Inflammatory macrophage (primary cell): ENCODE measurements at places on chromosomes 12 and 14.

GRCh38 chr12:59031313-59031712 lies 111.0 kb upstream of the LRIG3 start:
- DNase-seq: no peak

GRCh38 chr14:87045246-87045645 lies 947.7 kb downstream of the GALC start:
- no peak for DNase-seq

DNA sequence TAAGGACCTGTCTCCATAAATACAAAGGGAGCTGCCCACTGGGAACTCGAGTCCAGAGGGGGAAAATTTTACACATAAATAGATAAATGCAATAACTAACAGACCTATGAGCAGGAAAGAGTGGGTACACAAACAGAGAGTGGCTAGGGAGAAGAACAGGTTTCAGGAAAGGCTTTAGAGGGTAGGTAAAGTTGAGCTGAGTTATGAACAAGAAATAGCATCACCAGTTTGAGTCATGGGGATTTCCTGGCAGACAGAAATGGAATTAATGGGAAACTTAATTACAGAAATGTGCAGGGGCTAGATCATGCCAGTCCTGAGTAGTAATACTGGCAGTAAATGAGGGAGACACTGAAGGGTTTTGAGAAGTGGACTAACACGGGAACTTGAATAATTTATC lies 58.0 kb upstream of the CCDC175 start:
- no peak for DNase-seq

DNA sequence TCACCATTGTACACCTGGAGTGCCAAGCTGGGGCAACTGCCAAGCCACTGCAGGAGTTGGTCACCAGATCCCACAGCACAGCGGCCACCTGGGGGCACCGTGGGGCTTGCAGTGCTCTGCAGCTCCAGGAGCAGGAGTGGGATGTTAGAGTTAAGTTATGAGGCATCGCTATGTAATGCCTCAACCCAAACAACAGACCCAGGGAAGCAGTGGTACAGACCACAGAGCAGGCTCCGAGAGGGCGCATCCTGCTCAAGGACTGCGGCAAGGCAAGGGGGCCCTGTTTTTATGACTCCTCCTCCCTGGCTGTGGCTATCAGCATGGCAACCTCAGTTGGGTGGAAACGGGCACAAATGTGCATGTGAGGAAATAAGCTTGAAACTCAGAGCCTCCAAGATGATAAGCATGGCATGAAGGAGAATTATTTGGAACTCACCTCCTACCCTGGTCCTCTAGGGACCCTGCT lies 63.1 kb downstream of the ARL6IP4 start:
- DNase-seq: peak; percentile 67

GRCh38 chr12:115489253-115489652 lies 788.2 kb downstream of the MED13L start:
- DNase-seq: no peak

DNA sequence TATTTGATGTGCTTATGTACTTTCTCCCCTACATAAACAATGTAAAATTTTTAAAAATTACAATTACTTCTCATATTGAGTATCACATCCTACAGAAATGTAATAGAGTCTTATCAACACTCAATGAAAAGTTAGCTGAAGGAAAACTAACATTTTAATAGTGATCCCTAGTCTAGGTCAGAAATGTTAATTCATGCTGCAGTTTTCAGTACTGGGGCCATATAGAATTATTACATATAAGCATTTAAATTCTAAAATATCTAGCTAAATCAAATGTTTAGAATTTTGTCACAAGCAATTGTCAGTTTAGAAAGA lies 37.8 kb downstream of the SLC6A15 start:
- no peak for DNase-seq
